Activated naive CD4-positive, alpha-beta T cell treated with anti-CD3 and anti-CD28 coated beads for 36 hours (primary cell): ENCODE measurements at places on chromosomes 12 and 14.

DNA sequence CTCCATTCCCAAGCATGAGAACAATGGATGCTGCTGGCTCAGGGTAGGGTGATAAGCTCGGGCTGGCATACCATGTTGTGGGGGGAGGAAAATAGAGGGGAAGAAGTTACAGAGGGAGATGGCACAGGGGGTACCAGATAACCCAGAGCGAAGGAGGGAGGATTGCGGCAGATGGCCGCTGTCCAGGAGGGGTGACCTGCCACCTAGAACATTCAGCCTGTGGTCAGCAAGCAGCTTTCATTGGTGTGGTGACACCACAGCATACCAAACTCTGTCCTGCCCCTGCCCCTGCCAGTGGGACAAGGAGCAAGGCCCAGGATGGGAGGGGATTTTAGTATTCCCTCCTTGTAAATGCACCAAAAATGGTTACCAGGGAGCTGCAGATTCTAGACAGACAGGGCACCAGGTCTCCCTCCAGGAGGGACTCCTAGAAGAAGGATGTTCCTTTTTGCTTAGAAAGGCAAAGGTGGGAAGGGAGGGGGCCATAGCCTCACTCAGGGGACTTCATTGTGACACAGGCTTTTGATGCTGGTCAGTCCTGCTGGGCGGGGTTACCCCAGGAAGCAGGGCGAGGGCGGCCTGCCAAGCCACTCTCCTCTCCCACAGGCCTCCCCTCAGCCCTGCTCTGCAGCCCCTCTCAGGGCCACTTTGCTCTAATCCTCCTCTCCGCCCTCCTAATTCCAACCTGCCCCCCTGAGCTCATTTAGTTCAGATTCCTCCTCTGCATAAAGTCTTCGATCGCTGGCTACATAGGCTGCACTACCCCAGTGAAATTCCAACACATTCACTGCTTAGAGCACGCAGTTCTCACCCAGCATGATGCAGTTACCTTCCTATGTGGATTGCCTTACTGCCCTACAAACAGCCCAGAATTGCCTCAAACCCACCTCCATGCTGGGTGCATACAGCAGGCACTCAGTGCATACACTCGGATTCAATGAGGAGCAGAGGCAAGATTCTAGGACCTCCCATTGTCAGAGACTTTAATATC is 36.0 kb upstream of the PLEKHG6 start:
- DNase-seq, result no peak

DNA sequence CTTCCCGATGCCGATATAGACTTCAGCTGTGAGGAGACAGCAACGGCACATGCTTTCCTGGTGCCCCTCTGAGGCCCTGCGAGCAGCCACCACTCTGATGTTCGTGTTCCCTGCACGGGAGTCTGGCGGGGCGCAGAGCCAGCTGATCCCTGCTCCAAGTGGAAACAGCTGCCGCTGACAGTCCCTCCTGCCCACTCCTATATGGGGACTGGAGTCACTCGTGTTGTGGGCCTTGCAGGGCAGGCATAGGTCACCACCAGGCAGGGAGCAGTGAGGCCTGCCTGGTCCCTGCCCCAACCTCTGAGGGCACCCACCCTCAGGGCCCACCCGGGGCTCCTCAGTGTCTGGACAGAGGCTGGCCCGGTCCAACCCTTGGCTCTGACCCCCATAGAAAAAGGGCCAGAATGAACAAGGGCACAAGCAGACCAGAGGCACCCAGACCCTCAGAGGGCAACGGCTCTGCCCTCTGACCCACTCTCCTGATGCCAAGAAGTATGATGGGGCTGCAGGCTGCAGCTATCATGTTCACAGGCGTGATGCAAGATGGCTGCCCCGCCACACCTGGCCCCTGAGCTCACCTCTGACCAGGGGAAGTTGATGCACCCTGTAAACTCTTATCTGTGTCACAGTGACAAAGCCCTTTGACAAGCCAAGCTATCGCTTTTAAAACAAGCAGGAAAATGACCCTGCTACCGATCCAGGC is 181.6 kb downstream of the CALM1 start:
- DNase-seq, result no peak

GRCh38 chr12:77553976-77554619 is 276.6 kb upstream of the NAV3 start:
- DNase-seq, result no peak

- DNase-seq, result no peak
Observed at GRCh38 chr12:122207391-122207790, 3.9 kb downstream of the B3GNT4 start.

DNA sequence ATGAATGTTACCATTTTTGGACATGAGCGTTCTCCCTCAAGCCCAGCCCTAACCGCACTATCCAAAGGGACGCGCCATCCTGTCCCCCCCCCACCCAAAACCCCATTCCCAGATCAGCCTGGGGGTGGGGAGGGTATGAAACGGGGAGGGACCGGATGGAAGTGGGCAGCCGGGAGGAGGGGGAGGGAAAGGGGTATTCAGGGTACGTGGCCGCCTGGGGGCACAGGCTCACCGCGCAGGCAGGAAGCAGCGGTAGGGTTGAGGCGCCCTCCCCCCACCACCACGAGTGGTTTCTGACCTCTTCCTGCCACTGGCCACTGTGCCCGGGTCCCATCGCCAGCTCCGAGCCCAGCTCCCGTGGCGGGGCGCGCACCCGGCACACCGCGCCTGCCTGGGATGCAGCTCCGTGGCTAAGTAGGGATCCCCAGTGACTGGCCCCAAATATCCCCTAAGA is 1.4 kb downstream of the ACTN1 start:
- peak; percentile 71 for DNase-seq

- no peak for DNase-seq
Observed at GRCh38 chr12:915090-915489, 34.4 kb downstream of the RAD52 start.

- DNase-seq, result no peak
Observed at GRCh38 chr12:120892265-120892664, 11.9 kb downstream of the SPPL3 start.
